Uterus (tissue), 4 donors: ENCODE measurements at places on chromosomes 7 and 10.

GRCh38 chr10:116014871-116015582 is 258.0 kb downstream of the GFRA1 start:
- no peak for DNase-seq

DNA sequence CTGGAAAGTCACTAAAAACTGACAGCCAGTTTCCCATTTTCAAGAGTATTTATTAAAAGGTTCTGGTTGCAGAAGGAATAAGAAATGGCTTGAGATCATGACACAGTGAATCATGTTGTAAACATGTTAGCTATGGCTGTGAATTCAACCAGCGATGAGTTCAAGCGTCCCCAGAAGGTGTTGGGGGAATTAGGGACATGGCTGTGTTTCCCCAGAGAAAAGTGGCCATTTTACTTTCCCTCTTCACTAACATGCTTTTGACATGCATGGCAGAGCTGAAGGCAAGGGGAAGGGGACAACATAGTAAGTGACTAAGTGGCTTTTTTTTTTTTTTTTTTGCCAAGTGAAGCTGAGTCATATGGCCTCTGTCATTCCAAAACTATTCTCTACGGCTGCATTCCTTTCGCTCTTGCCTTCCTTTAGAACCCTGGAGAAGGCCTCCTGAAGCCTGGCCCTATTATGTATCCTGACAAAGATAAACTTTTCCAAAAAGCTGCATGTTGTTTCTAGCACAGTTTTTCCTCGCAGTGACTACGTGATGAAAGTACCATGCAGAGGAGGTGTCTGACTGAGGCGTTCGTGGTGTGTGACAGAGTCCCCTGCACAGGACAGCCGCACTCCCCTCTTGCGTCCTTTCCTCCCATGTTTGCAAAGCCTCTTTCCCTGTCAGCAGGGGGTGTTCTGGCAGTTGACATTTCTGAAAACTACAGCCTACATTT is 46.9 kb downstream of the EGFR start:
- DNase-seq = peak; percentile 48

GRCh38 chr7:131190146-131190545 is 137.5 kb upstream of the MKLN1 start:
- DNase-seq = no peak

- no peak for DNase-seq
These were observed 20.4 kb upstream of the NUP42 start for GRCh38 chr7:23161482-23161881.

- DNase-seq = no peak
These were observed 45.7 kb upstream of the ADGRA1 start for GRCh38 chr10:133042061-133042460.

DNA sequence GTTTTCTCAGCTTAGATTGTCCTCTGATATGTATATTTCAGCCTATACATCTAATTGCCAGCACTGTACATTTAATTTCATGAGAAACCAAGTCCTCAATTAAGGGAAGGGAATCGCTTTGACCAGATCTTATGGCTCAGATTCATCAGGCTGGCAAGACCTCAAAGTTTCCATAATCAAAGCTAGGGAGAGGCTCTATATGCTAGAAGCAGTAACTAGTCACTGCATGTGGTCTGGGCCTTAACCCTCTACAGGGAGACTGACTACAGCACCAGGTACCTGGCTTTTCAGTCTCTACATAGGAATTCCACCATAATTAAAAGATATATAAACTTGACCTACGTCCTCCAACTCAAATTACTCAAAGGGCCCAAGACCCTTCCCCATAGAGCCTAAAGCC is 97.4 kb upstream of the JAZF1 start:
- DNase-seq = no peak

DNA sequence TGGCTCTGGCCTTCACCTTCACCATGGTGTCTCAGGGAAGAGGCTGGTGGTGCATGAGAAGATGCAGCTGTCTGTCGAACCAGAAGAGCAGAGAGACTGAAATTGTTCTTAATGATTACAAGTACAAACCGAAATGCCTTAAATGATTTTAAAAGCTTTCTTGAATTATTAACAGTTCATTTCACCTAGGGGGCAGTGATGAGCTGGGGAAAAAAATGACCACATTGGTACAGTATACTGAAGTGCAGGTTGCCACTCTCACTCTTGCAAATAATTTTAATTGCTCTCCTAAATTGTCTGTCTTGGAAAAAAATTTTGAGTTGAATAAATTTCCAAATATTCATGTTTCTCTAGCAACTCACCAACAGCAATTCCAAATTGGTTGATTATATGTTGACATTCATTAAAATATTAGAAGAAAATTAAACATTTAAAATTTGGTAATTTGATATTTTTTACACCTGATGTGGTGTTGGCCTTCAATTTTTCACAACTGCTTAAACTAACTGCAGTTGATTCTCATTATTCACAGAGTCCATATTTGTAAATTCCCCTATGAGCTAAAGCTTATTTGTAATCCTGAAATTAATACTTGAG is 692.6 kb downstream of the ZWINT start:
- no peak for DNase-seq

GRCh38 chr7:107579554-107579884 is 527 bp upstream of the BCAP29 start:
- no peak for DNase-seq

- DNase-seq = no peak
These were observed 34.5 kb downstream of the ITPRIP start for GRCh38 chr10:104303594-104304355.

- DNase-seq = no peak
These were observed 4.9 kb upstream of the ADCY1 start for GRCh38 chr7:45569290-45569685.

DNA sequence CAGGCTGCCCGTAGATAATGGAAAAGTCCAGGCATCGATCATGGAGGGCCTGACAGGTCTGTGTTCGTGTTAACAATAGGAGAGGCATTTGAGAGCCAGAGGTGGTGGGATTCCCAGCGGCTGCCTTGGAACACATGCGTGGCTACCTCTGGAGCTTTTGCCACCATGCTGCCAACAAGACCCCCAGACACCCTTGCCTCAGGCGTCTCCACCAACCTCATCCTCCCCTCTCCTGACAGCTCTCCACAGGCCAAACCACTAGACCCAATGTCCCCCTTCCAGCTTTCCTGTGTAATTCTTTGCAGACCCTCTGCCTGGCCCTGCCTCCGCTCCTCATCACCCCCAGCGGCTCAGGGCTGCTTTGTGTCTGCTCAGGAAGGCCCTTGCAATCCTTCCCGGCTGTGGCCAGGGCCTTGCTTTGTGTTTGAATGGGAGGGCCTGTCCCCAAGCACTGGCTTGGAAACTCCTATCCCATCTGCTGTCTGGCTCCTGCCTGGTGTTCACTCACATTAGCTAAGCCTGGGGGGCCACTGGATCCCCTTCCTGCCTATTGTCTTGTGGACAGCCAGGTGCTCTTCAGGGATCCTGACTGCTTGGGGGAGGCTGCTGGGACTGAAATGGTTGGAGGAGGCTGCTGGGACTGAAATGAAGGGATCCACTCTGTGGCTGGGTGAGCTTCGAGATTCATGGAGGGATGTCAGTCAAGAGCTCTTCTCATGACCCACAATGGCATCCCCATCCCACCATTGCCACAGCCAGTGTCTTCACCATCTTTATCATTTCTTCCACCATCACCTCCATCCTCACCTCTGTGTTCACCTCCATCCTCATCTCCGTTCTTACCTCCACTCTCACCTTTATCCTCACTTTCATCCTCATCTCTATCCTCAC is 60.8 kb upstream of the ELN start:
- no peak for DNase-seq

DNA sequence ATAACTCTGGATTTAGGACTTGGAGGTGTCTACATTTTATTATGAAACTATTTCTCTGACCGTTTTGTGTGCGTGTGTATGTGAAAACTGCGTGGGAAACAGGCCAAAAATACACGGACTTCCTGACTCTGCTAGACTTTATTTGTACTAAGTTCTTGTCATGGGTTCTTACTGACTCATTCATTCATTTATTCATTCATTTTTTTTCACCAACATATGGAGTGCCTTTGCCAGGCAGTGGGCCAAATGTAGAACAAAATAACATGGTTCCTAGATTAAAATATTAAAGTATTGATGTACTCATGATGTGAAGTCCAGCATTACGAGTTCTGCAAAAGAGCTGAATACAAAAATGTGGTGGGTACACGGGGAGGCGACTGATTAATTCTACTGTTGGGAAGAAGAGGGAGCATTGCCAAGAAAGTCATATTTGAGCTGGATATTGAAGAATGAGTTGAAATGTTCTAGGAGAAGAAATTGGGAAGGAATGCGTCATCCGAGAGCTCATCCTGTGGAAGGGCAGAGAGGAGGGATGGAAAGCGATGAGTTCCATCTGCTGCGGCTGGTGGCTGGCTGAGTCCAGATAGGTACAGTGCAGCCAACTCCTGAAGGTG is 24.6 kb downstream of the CACNB2 start:
- peak; percentile 39 for DNase-seq

DNA sequence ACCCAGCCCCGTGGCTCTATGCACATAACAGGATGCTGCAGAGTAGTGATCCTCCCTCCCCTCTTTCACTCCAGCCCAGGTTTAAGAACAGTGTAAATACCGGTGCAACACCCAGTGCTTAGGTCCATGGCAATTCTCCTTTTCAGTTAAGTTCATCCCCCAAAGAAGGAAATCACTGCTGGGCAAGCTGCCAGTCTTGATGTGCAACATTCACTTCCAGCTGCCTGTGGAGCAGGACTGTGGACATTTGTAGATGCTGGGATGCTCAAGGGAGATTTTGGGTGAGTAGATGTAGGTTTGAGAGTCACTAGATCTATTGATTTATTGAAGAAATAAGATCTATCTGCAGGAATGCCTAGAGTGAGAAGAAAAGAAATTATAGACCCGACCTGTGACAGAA is 294.3 kb upstream of the KIAA1217 start:
- no peak for DNase-seq

- no peak for DNase-seq
These were observed 208.3 kb upstream of the KMT2E start for GRCh38 chr7:104805449-104806317.

GRCh38 chr7:121510302-121510701 is 114.2 kb upstream of the FAM3C start:
- no peak for DNase-seq

- no peak for DNase-seq
These were observed 197.3 kb upstream of the PPP2R2D start for GRCh38 chr10:131703541-131703940.

DNA sequence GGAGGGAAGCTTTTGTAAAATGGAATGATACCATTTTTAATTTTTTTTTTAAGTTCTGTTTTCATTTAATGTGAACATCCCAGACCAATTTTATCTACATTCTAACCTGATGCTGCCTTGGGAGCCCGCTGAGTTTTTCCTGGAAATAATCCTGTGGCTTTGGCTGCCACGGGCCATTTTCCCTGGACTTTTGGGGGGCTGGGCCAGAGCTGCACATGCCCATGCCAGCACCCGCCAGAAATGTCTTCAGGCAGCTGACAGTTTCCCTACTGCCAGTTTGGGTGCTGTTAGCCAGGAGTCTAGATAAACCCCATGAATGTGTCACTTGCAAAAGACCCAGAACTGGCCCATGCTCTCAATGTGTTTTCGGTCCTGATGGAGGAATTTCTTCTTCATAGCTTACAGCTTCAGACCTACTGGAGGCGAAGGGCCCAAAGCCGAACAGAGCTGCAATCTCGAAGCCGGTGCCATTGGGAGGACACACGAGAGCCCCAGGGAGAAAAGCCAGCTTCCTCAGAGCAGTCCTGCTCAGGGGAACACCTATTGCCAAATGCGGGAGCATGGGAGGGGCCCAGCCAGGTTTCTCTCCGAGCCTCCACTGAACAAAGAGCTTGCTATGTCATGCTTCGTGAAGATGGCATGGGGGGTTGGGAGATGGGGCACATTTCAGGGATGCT is 444.2 kb upstream of the MKI67 start:
- no peak for DNase-seq

GRCh38 chr10:100519311-100520051 is at the start of gene SEC31B:
Gene SEC31B (minus strand): TSS chr10:100519861. CDS start chr10:100516952, 2,909 bp downstream.
- DNase-seq = no peak

DNA sequence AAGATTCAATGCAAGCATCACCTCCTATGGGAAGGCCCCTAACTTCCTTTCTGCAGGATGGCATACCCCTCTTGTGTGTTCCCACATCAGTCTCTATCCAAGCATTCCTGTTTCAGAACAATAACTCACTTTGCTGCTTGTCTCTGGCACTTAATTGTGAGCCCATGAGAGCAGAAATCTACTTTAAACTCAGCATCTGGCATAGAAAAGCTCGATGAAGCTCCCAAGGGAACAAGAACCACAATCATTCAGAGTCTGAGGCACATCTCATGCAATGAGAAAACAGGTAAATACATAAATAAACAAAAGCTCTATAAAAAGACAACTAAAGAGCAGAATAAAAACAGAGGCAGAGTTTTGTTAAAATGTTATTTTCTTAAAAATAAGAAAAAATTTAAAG is 66.2 kb downstream of the VPS41 start:
- no peak for DNase-seq

DNA sequence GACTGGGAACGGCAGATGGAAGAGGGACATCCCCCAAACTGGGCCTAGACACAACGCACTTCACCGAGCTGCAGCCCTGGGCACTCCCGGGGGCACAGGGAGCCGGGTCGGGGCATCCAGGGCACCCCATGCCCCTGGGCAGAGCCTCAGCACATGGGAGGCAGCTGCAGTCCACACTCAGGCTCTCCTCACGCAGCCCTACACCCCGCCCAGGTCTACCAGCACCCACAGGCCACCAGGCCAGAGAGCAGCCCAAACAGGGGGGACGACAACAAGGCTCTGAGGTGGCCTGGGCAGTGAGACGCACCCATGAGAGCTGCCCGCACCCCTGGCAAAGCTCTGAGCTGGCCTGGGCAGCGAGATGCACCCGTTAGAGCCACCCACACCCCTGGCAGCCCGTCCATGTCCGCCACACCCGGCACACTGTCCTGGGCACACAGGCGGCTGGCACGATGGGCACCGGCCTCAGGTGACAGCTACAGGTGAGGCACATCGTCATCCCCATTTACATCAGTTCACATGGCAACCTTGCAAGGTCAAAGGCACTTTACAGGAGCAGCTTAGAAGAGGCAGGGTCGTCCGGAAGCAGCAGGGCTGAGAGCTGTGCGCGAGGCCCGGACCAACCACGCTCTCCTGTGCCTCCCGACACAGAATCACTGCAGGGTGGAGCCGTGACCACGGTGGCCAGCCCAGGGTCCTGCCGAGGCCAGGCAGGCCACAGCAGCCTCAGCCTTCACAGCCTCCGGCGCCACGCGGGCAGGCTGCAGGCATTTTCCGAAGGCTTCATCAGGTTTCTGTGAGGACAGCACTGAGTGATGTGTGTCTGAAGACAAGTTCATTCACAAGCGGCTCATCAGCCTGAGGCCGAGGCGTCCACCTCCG is 228.6 kb downstream of the MAD1L1 start:
- DNase-seq = peak; percentile 8

DNA sequence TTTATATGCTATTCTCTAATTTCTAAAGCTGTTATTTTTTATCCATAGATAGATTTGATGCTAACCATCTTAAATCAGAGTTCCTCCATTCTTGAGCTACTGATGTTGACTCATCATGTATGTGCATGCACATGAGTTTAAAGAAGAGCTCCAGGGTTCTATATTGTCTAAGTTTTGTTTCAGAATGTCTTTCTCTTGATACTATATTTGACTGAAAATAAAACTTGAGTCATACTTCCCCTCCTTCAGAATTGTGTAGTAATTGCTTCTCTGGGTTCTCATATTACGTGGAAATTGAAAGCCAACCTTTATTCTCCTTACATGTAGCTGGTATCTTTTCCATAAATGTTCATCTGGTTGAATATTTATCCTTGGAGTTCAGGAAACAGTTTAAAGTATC is 89.4 kb downstream of the LRRTM3 start:
- no peak for DNase-seq

- no peak for DNase-seq
These were observed 70.6 kb downstream of the CALD1 start for GRCh38 chr7:134850066-134850465.
